ENCODE measurements at places on chromosomes 12 and 14.

DNA sequence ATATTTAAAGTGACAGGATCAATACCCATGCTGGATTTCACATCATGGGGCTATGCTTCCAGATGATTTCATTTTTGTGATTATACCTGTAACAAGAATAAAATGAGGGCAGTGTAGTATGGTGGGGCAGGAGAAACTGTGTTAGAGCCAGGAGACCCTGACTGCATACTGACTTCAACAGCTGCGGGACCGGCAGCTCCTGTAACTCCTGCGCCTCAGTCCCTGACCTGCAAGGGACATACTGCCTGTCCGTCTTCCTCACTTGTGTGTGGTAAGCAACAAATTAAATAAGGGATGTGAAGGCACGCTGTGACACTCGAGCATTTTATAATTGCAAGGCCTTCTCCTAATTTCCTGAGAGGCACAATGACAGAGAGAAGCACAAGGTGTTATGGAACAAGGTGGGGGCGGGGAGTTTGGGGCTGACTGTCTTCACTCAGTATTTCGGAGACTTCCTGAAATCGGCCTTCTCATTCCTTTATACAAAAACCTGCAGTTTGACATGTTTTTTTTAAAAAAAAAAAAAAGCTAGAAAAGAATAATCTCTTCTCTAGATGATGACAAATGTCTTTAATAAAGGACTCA lies 164.2 kb downstream of the TTC7B start:
- no peak for DNase-seq

DNA sequence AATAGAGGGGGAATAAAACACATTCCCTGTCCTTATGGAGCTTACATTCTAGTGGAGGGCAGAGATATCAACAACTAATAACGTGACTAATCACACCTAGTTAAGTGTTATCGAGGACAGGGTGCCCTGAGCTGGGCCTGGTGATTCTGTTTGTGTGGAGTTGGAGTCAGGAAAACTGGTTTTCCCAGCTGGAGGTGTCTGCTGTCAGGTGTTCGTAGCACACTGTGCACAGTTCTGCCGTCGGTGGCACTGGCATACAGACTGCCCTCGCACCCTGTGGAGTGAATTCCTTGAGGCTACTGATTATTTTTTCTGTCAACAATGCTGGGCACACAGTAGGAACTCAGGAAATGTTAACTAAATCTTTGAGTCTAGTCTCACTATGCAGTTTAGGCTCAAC lies 900 bp upstream of the MTERF2 start:
- no peak for DNase-seq

- no peak for DNase-seq
These were observed 11.3 kb downstream of the LRRC9 start for GRCh38 chr14:59931237-59931636.

DNA sequence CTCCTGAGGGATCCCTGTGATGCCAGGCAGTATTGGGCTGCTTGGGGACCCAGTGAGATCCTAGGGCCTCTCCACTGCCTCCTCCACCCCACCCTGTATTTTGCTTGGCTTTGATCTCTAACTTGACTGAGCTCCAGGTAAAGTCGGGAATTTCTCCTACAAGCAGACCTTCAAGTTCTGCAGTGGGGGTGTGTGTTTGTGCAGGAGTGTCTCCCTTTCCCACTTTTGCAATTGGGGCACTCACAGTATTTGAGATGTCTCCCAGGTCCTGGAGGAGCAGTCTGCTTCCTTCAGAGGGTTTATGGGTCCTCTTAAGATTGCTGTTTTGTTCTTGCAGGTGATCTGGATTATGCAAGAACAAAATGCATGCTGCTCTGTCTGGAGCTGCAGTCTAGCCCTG lies 68.9 kb downstream of the ALG10B start:
- no peak for DNase-seq

DNA sequence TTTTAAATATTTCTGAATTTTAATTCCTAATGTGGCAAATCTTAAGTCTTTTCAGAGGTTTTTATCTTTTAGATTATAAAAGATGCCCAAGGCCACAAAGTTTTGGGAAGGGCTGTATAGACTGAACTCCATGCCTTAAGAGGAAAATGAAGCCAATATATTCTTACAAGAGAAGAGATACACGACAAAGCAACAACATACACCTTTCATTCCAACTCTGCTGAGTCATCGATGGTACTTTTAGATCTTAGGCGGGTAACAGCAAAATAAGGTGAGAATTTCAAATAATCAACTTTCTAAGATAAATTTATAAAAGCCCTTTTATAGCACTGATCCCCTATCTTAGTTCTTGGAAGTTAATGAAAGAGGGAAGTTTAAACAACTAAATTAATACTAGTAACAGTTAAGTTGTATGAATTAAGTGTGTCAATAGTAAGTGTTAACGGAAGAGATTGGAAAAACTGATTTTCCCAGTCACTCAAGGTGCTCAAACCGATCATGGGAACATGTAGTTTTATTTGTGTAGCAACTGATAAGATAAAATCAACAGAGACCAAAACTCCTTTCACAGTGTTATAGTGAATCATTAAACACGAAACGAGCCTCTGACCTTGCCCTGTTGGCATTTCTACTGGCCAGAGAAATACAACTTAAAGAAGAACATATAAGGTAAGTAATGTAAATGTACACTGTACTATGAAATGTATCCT lies 18.8 kb upstream of the PIK3C2G start:
- no peak for DNase-seq

DNA sequence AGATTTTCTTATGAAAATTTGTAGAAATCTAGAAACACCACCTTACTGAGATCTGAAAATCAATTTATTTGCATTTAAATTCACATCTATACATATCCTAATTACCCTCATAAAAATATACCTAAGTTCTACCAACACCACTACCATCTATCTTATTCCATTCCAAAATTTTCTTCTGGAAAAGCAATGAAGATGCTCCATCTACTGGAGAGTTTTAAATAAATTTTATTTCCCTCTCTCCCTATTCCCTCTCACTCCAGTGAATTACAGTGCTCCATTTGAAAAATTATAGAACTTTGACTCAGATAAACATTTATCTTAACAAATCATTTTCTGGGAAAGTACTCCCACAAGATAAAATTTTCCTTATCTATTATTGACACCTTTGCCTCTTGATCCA lies 2.3 kb upstream of the C14orf39 start:
- no peak for DNase-seq

- DNase-seq: peak; percentile 15
These were observed 1.1 kb downstream of the TDG start for GRCh38 chr12:103966736-103967135.

- DNase-seq: no peak
These were observed 48.9 kb upstream of the RIN3 start for GRCh38 chr14:92464716-92465115.

Data from kidney tubule cell (primary cell).